ENCODE measurements at places on chromosomes 3 and 15. TPM values are rescaled to one million over a fixed set of nuclear protein-coding genes. Genes with fewer than 3 reads are reported as not detected.

Gene SHF
- total RNA-seq, result 2.6 TPM

Gene RAB8B
- 112 TPM for total RNA-seq

Gene LINGO1
- total RNA-seq, result not detected

Gene CCR9
- not detected for total RNA-seq

Gene SUSD5
- total RNA-seq, result 0.93 TPM

Gene SPINK8
- total RNA-seq, result not detected

Gene SYNPR
- not detected for total RNA-seq

Gene FAM227B
- 5.7 TPM for total RNA-seq

Gene CASR
- total RNA-seq, result not detected
